ENCODE measurements at places on chromosomes 3 and 15. TPM values are rescaled to one million over a fixed set of nuclear protein-coding genes. Genes with fewer than 3 reads are reported as not detected.

- no peak for DNase-seq
Measured at GRCh38 chr3:17755836-17756235, 13.4 kb upstream of the TBC1D5 start.

GRCh38 chr3:53616321-53616720 is 121.9 kb downstream of the CACNA1D start:
- DNase-seq, result no peak

DNA sequence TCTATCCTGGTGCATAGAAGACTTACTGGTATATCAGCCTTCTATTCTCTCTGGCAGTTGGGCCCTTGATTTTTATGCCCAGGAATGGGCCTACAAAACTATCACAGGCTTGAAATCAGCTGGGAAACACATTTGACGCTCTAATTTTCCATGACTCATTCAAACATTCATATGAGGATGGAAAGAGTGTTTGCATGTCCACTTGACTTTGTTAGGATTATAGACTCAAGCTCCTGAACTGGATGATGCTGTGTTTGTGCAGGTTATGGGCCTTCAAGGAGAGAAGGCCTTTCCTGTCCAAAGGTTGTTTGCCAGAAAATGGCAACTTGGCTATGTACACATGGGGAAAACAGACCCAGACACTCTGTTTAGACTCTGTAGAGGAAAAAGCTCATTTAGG is 219.9 kb downstream of the GAP43 start:
- no peak for DNase-seq

GRCh38 chr3:143697975-143698374 is 150.3 kb downstream of the SLC9A9 start:
- DNase-seq, result no peak

GRCh38 chr15:39581242-39581792 is 438 bp downstream of the THBS1 start:
- no peak for DNase-seq

DNA sequence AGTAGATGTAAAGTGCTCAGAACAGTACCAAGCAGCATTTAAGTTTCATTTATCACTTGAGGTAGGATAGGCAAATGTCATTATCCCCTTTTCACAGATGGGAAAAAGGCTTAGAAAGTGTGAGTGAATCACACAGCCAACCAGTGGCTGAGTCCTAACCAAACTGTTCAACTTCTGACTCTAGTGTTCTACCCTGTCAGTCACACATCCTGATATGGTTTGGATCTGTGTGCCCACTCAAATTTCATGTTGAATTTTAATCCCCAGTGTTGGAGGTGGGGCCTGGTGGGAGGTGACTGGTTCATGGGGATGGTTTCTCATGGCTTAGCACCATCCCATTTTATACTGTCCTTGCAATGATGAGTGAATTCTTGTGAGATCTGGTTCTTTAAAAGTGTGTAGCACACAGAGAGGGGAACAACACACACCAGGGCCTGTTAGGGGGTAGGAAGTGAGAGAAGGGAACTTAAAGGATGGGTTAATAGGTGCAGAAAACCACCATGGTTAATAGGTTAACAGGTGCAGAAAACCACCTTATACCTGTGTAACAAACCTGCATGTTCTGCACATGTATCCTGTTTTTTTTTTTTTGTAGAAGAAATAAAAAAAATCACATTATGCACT is 304.7 kb downstream of the SUCLG2 start:
- DNase-seq, result no peak

DNA sequence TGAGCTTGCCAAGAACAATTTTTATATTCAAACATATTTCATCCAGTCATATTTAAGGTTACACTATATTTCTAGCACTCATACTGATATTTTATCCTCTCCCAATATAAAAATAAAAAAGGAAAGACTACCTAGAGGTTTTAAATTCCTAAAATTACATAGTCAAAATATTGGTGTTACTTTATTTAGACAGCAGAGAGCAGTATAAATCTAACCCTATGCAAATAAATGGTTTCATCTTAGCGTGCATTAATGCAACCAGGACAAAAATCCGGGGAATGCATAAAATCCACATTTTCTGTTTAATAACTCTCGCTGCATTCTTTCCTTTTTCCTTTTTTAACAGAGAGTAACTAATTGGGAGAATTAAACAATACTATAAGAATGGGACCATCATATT is 1447.4 kb upstream of the ALCAM start:
- DNase-seq, result no peak

- DNase-seq, result no peak
Measured at GRCh38 chr3:122245513-122246174, 62.2 kb downstream of the CASR start.

- no peak for DNase-seq
Measured at GRCh38 chr15:63295341-63295740, 17.9 kb downstream of the APH1B start.

- no peak for DNase-seq
Measured at GRCh38 chr3:161939918-161940620, 443.5 kb downstream of the OTOL1 start.

DNA sequence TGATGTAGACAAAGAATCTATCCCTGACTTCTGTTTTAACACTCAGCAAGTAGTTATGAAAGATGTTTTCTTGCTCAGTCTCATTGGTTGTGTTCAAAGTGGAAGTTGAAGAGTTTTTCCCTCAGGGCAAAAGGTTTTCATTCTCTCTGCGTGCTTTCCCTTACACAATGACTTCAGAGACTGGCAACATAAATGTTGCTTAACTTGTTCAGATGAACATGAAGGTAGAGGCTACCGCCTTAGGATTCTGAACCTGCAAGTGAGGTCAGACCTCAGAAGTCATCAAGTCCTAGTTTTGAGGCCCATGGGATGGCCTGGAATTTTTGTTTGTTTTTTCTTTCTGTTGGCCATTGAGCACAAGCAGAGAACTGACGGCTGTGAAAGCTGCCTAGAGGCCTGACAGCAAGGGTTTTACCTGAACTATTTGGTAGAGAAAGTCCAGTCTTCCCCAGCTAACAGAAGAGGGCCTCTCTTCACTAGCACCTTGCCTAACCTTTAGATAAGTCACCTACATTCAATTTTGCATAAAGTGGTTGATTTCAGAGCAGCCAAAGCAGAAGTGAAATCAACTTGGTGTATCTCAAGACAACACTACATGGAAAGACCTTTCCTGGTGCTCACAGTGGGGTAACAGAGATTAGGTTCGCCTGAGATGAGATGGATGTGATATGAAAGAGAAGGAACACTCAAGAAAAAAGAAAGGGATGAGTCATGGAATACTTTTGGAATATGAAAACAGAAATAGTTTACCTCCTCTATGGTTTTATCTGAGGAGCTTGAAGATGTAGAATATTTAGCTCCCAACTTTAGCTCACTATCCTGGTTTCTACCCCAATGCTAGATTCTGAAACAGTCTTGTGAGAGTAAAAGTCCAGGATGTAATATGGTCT is 53.6 kb upstream of the AP4E1 start:
- no peak for DNase-seq

- peak; percentile 97 for DNase-seq
Measured at GRCh38 chr3:64685800-64686445, 1.9 kb downstream of the ADAMTS9 start.

DNA sequence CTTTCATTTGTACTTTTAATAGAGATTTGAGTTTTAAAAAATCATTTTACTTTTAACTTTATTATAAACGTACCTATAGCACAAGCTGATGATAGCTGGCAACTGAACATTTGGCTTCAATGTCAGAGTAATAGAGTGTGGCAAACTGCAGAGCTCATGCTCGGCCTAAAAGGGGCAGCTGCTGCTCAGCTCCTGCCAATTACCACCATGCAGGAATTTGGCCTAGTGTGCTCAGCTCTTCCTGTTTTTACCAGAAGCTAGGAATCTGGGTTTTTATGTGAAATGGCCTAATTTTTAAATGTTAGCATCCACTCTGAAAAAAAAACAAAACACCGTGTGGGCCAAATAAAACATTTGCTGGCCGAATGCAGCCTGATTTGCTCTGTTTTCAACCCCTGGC is 1.8 kb downstream of the IFT122 start:
- no peak for DNase-seq

DNA sequence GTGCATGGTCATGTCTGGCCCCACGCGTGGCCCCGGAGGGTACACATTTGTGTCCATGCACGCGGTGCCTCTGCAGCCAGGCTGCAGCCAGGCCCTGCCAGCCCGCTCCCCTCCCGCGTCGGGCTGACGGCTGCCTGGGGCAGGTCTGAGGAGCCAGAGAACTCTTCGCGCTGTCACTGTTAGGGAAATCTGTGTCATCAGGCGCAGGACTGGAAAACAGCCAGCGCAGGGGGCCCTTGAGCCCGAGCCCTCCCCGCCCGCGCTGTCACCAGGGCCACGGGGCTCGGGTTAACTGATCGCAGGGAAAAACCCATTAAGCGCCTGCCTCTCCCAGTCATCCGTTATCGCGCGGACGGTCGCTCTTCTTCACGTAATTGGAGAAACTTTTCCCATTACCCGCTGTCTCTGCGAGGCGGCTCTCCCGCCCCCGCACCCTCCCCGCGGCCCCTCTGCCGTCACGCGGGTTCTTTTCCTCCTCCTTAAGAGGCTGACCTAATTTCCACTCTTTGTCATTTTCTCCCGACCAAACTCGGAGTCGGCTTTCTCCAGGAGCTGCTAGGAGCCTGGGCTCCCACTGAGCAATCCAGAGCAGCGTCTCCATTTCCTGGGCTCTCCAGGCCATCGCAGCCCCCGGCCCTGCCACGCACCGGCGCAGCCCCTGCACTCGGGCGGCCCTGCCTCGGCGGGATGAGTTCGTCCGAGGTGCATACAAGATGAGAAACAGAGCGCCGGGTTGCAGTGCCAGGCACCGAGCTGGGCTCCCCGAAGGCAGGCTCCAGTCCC is 57.5 kb upstream of the PRR23E start:
- DNase-seq, result no peak

DNA sequence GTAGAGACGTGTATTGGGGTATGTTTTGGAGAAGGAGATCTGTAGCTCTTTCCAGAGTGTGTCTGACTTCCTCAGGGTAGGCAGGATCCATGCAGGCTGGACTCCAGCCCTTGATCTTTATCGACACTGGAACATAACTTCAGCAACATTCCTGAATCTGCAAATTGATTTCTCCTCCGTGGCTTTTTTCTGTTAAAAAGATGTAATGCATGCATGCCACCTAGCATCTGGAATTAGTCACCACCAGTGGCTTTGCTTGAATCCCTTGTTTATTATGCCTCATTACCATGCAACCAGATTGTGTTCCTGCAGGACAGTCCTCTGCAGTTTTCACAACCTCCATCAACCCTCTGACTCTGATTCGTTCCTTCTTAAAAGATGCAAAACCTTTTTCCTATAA is 86.1 kb downstream of the CCNL1 start:
- DNase-seq, result no peak

DNA sequence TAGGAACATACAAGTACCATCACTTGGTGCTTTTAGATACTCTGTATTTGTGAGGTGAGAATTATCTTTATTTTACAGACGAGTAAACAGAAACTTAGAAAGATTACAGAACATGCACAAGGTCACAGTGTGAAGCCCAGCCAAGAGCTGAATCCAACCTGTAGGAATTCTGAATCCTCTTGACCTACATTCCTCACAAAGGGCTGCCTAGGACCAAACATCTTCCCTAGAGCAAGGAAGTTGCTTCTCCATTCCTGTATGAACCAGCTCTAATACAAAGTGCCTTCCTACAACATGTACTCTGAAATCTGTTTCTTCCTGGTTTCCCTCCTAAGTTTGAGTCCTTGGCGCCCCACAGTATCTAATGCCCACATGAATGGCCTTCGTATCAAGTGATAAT is 2.9 kb downstream of the HDGFL3 start:
- no peak for DNase-seq

- no peak for DNase-seq
Measured at GRCh38 chr15:92343924-92344643, 49.6 kb upstream of the ST8SIA2 start.

DNA sequence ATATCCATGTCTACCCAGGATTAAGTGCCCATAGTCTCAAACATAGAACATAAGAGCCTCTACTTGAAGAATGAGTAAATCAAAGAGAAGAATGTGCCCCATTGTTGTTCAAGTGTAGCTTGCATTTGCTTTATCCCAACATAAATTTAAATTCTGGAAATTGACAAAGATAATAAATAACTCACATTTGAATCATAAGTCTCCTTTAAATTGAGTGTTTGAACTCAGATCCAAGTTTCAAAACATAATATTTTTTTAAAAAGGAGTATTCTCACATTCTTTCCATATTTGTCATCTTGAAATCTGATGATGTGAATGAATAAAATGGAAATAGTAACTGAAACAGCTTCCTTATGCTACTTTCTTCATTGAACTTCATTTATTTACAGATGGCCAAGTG is 135.2 kb downstream of the MECOM start:
- no peak for DNase-seq

The AADAC gene
- total RNA-seq, result not detected

The CKMT1A gene
- total RNA-seq, result 0.36 TPM

The TM6SF1 gene
- total RNA-seq, result 7.8 TPM

The UCN2 gene
- total RNA-seq, result not detected

The OPA1 gene
- total RNA-seq, result 67.7 TPM

The CAMP gene
- total RNA-seq, result 2.0 TPM

The EIF4E3 gene
- total RNA-seq, result 36.4 TPM

The ISLR2 gene
- total RNA-seq, result 1.5 TPM

The CD80 gene
- 1.6 TPM for total RNA-seq

The PLA2G4E gene
- not detected for total RNA-seq

The LIPC gene
- 24.4 TPM for total RNA-seq

The GNAI2 gene
- total RNA-seq, result 313 TPM

The PRSS50 gene
- 0.13 TPM for total RNA-seq
